ENCODE measurements at places on chromosomes 7 and 10.
A peak's percentile ranks its signal among the peaks of the same experiment; 100 is the strongest.

GRCh38 chr10:93907059-93907458, 13.3 kb downstream of the SLC35G1 start:
- H3K27ac ChIP-seq: no peak overlapping the region
- H3K4me3 ChIP-seq: no peak overlapping the region
- H3K27me3 ChIP-seq: no peaks in the 10 kb centered on the region
- DNase-seq: no peak

DNA sequence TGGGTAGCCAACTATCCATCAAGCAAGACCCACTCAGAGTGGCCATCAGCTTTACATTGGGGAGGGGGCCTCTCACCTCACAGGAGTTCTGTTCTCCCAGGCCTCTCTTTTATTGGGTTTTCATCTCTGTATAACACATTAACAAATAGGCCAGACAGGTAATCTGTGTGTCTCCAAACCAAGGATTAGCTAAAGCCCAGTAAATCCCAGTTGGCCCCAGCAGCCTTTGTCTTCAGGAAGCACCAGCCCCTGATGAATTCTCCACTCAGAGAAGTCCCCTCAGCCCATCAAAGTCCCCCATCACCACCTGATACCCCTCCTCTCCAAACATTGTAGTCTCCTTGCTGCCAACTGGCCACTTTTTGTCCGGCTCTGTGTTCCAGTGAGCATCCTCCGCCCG, 16.9 kb upstream of the SLF2 start:
- H3K36me3 ChIP-seq: no peaks in the 10 kb centered on the region
- H3K27ac ChIP-seq: no peak overlapping the region
- H3K4me3 ChIP-seq: no peak overlapping the region

GRCh38 chr10:78312197-78313047, 278.8 kb downstream of the RPS24 start:
- no peaks in the 10 kb centered on the region for H3K4me1 ChIP-seq
- H3K4me3 ChIP-seq: no peak overlapping the region
- no peaks in the 10 kb centered on the region for H3K36me3 ChIP-seq
- no peak for DNase-seq
- no peak overlapping the region for H3K27ac ChIP-seq

DNA sequence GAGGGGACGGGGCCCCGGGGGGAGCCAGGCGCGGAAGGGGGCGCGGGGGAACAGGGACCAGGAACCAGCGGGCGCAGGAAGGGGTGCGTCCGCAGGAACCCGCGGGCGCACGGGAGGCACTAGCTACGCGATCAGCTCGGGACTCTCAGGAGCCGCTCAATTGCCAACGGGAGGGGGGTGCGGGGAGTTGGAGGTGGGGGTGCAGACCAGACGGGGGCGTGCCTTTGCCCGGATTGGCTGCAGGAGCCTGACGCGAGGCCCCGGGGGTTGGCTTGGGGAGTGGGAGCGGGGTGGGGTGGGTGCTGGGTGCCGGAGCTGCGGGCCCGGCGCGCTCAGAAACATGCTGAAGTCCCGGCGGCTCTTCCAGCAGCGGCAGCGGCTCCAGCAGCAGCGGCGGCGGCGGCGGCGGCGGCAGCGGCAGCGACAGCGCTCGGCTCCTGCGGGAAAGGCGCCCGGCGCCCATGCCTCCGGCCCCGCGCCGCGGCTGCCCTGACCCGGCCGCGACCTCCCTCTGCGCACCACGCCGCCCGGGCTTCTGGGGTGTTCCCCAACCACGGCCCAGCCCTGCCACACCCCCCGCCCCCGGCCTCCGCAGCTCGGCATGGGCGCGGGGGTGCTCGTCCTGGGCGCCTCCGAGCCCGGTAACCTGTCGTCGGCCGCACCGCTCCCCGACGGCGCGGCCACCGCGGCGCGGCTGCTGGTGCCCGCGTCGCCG, at the start of gene ADRB1:
TSS of gene ADRB1 (plus strand) at position 335 of the 715 bp plus-strand sequence. CDS start at position 602, 267 bp downstream.
- H3K4me3 ChIP-seq: peak within 1 kb of the TSS; percentile 51
- H3K27me3 ChIP-seq: no peaks in the 10 kb centered on the region
- no peaks in the 10 kb centered on the region for H3K36me3 ChIP-seq
- DNase-seq: peak; percentile 47

- H3K36me3 ChIP-seq: no peaks in the 10 kb centered on the region
- no peak overlapping the region for H3K27ac ChIP-seq
- no peaks in the 10 kb centered on the region for H3K4me1 ChIP-seq
- no peaks in the 10 kb centered on the region for H3K27me3 ChIP-seq
- DNase-seq: no peak
- H3K4me3 ChIP-seq: no peak overlapping the region
Measured at GRCh38 chr10:25441270-25441669, 266.5 kb downstream of the GPR158 start.

GRCh38 chr7:94366832-94367231, 27.9 kb upstream of the COL1A2 start:
- H3K4me1 ChIP-seq: no peaks in the 10 kb centered on the region
- no peak overlapping the region for H3K27ac ChIP-seq
- no peak overlapping the region for H3K4me3 ChIP-seq
- no peaks in the 10 kb centered on the region for H3K36me3 ChIP-seq

GRCh38 chr10:107616031-107616430, 451.5 kb upstream of the SORCS1 start:
- no peaks in the 10 kb centered on the region for H3K36me3 ChIP-seq
- no peaks in the 10 kb centered on the region for H3K27me3 ChIP-seq
- no peaks in the 10 kb centered on the region for H3K4me1 ChIP-seq
- H3K27ac ChIP-seq: no peak overlapping the region
- no peak for DNase-seq
- H3K4me3 ChIP-seq: no peak overlapping the region

- H3K27me3 ChIP-seq: no peaks in the 10 kb centered on the region
- H3K4me1 ChIP-seq: no peaks in the 10 kb centered on the region
- peaks cover 5% of the 10 kb centered on the region for H3K36me3 ChIP-seq
- no peak overlapping the region for H3K27ac ChIP-seq
- no peak for DNase-seq
- no peak overlapping the region for H3K4me3 ChIP-seq
Measured at GRCh38 chr10:67971311-67971710, 86.9 kb downstream of the SIRT1 start.
